Tibial nerve (tissue), 4 donors: ENCODE measurements at places on chromosomes 3 and 15. TPM values are rescaled to one million over a fixed set of nuclear protein-coding genes. Genes with fewer than 3 reads are reported as not detected.

Gene MYH15
- total RNA-seq = 0.22 TPM

DNA sequence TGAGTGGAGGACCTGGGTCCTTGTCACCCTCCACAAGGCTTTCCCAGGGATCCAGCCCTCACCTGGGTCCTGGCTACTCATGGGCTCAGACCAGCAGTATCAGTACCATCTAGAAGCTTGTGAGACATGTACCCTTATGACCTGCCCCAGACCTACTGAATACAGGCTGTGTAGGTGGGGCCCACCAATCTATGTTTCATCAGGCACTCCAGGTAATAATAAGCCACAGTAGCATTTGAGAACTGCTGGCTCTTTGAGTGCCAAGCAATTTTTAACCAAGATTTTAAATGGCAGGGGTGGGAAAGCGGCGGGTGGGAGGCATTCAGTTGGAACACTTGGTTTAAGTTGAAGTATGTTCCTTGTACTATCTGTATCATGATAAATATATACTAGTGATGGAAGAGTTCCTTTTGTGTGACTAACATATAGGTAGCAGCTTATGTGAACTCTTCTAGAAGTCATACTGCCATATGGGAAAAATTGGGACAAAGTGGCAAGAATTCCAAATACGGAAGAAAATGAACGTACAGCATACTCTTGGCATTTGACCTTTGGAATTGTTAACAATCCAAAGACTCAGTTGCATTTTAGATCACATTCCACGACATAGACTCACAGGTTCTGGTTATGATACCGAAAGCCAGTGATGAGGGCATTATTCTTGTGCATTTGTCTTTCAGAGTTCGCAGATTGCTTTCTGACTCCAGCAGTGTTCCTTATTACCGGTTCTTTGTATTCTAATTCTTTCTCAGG is 190.4 kb downstream of the GHSR start:
- peak overlapping the region; percentile 89 for H3K27ac ChIP-seq
- H3K27me3 ChIP-seq = no peaks in the 10 kb centered on the region
- H3K4me3 ChIP-seq = no peak overlapping the region
- peaks cover 77% of the 10 kb centered on the region for H3K4me1 ChIP-seq
- DNase-seq = no peak

DNA sequence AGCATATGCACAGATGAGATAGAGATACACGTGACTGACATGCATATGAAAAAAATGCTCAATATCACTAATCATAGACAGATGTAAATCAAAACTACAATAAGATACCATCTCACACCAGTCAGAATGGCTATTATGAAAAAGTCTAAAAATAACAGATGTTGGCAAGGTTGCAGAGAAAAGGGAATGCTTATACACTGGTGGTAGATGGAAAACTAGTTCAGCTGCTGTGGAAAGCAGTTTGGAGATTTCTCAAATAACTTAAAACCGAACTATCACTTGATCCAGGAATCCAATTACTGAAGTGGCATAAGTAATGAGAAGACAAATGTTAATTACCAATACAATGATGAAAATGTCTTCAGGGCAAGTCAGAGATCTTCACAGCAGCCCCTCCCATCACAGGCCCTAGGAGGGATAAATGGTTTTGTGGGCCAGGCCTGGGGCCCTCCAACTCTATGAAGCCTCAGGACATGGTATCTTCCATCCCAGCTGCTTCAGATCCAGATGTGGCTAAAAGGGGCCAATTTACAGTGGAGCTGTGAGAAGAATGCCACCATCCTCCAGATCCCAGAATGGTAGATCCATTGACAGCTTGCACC is 71.4 kb upstream of the PLSCR4 start:
- H3K4me3 ChIP-seq = no peak overlapping the region
- H3K4me1 ChIP-seq = no peaks in the 10 kb centered on the region
- H3K27ac ChIP-seq = no peak overlapping the region
- no peaks in the 10 kb centered on the region for H3K36me3 ChIP-seq

DNA sequence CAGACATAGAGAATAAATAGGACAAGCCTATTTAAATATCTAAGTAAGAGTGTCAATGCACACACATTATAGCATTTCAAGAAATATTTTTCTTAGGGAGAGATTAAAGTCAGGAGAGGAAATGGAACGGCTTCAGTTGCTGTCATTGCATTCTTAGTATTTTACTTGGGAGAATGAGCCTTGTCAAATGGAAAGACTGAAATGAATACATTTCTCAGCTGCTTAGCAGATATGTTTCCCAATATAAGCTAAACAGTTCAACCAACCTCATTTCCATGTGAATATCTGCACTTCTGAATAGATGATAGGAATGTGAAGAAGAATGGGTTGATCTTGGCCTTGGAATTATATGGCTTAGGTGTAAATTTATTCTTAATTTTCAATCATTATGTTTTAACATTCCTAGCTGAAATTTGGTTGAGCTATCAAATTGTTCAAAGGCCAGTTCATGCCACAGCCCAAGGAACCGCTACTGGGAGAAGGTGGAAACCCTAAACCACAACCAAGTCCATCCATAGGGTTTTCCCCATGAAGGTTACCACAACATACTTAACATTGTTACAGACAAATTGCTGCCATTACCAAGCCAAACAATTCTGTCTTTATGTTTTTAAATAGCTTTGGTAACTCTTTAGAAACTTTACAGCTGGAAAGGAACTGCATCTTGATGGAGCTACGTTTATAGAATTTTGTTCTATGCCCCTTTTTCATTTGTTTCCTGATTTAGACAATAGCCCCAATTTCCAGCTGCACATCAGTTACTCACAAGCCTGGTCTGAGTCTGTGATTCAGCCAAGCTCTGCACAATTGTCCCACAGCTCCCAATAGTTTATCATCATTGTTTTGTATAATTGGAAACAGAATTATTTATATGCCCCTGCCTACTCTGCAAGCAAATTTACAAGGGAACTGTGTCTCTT is 459.6 kb downstream of the MECOM start:
- no peak overlapping the region for H3K27ac ChIP-seq
- H3K36me3 ChIP-seq = no peaks in the 10 kb centered on the region
- no peak for DNase-seq
- H3K4me1 ChIP-seq = no peaks in the 10 kb centered on the region
- H3K4me3 ChIP-seq = no peak overlapping the region

- no peak overlapping the region for H3K4me3 ChIP-seq
- H3K36me3 ChIP-seq = no peaks in the 10 kb centered on the region
- no peak for DNase-seq
- H3K27ac ChIP-seq = no peak overlapping the region
- no peaks in the 10 kb centered on the region for H3K4me1 ChIP-seq
- H3K27me3 ChIP-seq = no peaks in the 10 kb centered on the region
Observed at GRCh38 chr3:107188262-107188661, 189.0 kb upstream of the CCDC54 start.

DNA sequence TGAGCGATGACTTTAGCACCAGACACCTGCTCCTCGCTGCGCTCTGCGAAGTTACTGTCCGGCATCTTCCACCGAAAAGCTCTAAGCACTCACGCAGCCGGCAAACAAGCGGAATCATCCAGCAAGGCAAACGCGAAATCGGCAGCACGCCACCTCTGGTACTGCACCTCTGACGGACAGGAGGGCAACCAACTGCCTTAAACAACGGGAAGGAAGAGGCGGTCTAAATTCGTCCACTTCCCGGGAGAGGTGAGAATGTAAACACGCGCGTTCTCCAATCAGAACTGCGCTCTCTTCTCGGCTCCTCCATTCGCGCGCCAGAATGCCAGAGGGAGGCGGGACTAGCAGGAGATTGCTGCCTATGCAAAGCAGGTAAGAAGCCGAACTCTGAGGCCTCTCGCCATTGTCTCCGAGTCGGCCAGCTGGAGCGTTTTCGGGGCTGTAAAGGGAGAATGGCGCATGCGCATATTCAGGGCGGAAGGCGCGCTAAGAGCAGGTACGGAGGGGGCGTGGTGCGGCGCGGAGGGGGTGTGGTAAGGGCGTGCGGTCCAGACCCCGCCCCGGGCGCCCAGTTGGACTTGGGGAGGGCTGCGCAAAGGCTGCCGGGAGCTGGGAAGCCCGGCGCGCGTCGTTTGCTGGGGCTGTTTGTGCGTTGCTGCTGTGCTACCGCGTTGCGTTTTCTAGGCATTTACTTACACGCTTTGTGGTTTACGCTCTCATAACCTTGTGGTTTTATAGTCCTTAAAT is at the start of the genes BTD and HACL1:
Gene BTD, plus strand, starts transcription at position 347 of the 747 bp plus-strand sequence. CDS start 33,695 bp downstream, outside the sequence.
Gene HACL1, minus strand, starts transcription at position 171 of the 747 bp plus-strand sequence. Its CDS starts 106 bp downstream, at position 65.
- no peaks in the 10 kb centered on the region for H3K27me3 ChIP-seq
- peak; percentile 96 for DNase-seq
- H3K27ac ChIP-seq = peak within 1 kb of the TSS; percentile 73
- H3K4me1 ChIP-seq = peaks cover 16% of the 10 kb centered on the region
- H3K36me3 ChIP-seq = peaks cover 28% of the 10 kb centered on the region

DNA sequence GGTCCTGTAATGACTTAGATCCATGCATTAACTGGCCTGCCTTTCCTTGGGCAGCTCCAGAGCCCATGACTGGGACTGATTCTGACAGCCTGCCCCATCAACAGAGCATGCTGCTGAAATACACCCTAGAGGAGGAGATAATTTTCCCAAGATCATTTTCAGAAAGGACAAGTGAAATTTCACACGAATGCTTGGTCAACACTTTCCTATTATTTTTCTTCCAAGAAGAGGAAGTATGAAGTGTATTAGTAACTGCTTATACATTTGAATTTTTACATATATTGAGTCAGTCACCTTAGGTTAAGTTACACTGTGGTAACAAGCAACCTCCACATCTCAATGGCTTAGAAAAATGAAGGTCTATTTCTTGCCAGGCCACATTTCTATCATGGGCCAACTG is 9.7 kb upstream of the NMNAT3 start:
- H3K36me3 ChIP-seq = no peaks in the 10 kb centered on the region
- no peaks in the 10 kb centered on the region for H3K27me3 ChIP-seq
- no peak overlapping the region for H3K4me3 ChIP-seq
- DNase-seq = no peak
- H3K27ac ChIP-seq = no peak overlapping the region

GRCh38 chr3:121690777-121691405 is 30.2 kb upstream of the HCLS1 start:
- H3K36me3 ChIP-seq = peaks cover 4% of the 10 kb centered on the region
- H3K27me3 ChIP-seq = no peaks in the 10 kb centered on the region
- H3K4me3 ChIP-seq = no peak overlapping the region
- no peaks in the 10 kb centered on the region for H3K4me1 ChIP-seq

DNA sequence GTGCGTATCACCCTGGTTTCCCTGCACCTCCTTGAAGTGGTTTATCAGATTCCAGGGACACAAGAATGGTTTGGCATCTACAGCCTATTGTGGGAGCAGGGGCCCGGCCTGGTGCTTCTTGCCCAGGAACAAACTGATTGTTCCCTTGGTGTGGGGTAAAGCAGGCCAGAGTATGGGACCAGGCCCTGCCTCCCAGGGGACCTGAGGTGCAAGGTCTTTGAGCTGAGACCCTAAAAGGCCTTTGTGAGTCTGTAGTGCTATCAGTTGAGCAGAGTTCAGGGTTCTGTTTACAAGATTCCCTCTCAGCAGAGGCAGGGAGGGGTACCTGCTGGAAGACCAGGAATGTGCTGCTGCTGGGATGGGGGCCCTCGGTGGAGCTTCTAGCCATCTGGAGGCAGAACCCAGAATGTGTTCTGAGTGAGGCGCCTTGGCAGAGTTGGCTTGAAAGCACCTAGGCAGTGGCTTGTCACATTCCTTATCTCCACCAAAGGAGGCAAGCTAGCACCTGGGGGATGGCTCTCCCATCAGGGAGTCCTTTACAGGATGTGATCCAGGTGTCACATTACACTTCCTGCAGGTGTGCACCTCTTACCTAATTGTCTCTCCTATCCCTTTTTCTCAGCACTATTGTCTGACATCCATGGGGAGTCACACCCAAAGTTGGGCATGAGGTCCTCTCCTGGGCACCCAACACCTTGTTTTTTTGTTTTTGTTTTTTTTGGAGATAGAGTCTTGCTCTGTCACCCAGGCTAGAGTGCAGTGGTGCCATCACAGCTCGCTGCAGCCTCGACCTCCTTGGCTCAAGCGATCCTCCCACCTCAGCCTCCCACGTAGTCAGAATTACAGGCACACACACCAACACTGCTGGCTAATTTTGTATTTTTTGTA is 13.1 kb downstream of the FLNB start:
- no peak for DNase-seq
- H3K36me3 ChIP-seq = no peaks in the 10 kb centered on the region
- peaks cover 35% of the 10 kb centered on the region for H3K4me1 ChIP-seq
- H3K27me3 ChIP-seq = no peaks in the 10 kb centered on the region

GRCh38 chr3:140296796-140297352 is 361.9 kb downstream of the CLSTN2 start:
- DNase-seq = no peak
- H3K4me3 ChIP-seq = no peak overlapping the region
- peaks cover 19% of the 10 kb centered on the region for H3K4me1 ChIP-seq
- H3K36me3 ChIP-seq = no peaks in the 10 kb centered on the region
- H3K27me3 ChIP-seq = no peaks in the 10 kb centered on the region
- H3K27ac ChIP-seq = no peak overlapping the region

- no peak overlapping the region for H3K27ac ChIP-seq
- H3K27me3 ChIP-seq = no peaks in the 10 kb centered on the region
- no peak overlapping the region for H3K4me3 ChIP-seq
- H3K36me3 ChIP-seq = no peaks in the 10 kb centered on the region
- H3K4me1 ChIP-seq = no peaks in the 10 kb centered on the region
Observed at GRCh38 chr3:180630371-180630770, 28.4 kb downstream of the TTC14 start.

Gene TM4SF18
- 3.0 TPM for total RNA-seq

- no peaks in the 10 kb centered on the region for H3K27me3 ChIP-seq
- H3K4me1 ChIP-seq = no peaks in the 10 kb centered on the region
- no peak for DNase-seq
- H3K27ac ChIP-seq = no peak overlapping the region
- no peak overlapping the region for H3K4me3 ChIP-seq
- H3K36me3 ChIP-seq = no peaks in the 10 kb centered on the region
Observed at GRCh38 chr3:197407526-197407925, 109.1 kb upstream of the DLG1 start.

- DNase-seq = no peak
- H3K27me3 ChIP-seq = no peaks in the 10 kb centered on the region
- H3K4me1 ChIP-seq = no peaks in the 10 kb centered on the region
Observed at GRCh38 chr3:166195808-166196207, 358.6 kb upstream of the BCHE start.

- no peaks in the 10 kb centered on the region for H3K27me3 ChIP-seq
- no peak overlapping the region for H3K4me3 ChIP-seq
- DNase-seq = no peak
- no peaks in the 10 kb centered on the region for H3K36me3 ChIP-seq
- H3K4me1 ChIP-seq = peaks cover 6% of the 10 kb centered on the region
Observed at GRCh38 chr15:65772930-65773329, 19.2 kb downstream of the DENND4A start.

Gene IL16
- 71.1 TPM for total RNA-seq

GRCh38 chr15:38608682-38609081 is 44.1 kb upstream of the RASGRP1 start:
- H3K36me3 ChIP-seq = no peaks in the 10 kb centered on the region
- H3K27ac ChIP-seq = no peak overlapping the region
- no peak for DNase-seq
- no peaks in the 10 kb centered on the region for H3K4me1 ChIP-seq
- no peaks in the 10 kb centered on the region for H3K27me3 ChIP-seq

GRCh38 chr3:54427941-54428871 is 305.9 kb downstream of the CACNA2D3 start:
- peak; percentile 78 for DNase-seq
- H3K36me3 ChIP-seq = no peaks in the 10 kb centered on the region
- no peak overlapping the region for H3K4me3 ChIP-seq
- no peaks in the 10 kb centered on the region for H3K27me3 ChIP-seq
